ENCODE measurements at places on chromosomes 11 and 22.

DNA sequence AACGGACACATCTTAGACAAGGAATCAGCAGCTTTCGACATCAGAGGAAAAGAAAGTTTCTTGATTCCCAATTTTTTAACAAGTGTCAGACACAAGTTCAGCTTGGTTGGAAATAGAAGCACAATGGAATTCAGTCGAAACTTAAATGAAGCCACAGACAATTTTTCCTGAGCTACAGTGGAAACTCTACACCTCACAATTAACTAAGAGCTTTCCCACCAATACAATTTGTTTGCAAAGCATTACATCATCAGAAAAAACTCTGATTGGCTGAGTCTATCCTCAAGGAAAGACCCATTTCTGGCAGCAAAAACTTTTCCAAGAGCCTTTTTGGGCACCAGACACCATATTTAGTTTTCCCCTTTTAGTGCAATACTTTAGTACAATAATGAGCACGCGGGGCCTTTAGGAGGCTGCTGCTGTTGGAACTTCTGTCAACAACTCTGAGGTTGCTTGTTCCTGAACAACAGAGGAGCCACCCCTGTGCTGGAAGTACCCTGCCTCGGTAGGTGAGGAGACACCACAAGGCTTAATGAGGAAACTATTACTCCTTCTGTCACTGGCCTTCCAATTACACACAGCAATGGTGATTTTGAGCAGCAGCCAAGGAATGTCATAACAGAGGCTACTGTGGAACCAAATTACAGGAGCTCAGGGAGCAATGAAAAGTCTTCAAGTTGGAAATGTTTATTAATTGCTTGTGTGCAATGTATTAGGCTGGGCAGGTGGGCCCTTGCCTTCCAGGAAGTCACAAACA is 61.9 kb upstream of the BARX2 start:
- peak; percentile 43 for DNase-seq

- no peak for DNase-seq
Measured at GRCh38 chr11:24293964-24294363, 202.9 kb upstream of the LUZP2 start.

- DNase-seq = no peak
Measured at GRCh38 chr22:24101966-24102365, 79.3 kb upstream of the SUSD2 start.

DNA sequence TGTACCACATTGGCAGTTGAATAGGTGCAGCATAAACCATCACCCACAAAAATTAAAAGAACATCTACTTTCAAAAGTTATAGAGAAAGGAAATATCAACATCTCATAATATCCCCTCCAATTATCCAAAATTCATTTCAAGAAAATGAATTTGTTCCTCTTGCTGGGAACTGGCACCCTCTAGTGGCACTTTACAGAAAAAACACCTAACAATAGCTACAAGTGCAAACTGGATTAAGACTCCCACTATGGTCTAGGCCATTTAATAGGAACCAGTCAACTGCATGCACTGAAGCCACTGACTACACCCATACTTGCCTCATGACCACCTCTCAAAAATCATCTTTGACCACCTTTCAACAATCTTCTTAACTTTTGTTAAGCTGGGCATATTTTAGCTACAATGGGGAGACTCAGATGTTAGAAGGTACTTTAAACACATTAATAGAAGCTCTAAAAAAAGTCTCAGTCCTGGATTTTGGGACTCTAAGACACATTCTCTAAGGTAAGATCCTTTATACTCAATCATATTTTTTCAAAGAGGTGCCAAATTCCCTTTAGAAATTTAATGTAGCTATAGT is 17.3 kb downstream of the TRAF6 start:
- DNase-seq = peak; percentile 49

DNA sequence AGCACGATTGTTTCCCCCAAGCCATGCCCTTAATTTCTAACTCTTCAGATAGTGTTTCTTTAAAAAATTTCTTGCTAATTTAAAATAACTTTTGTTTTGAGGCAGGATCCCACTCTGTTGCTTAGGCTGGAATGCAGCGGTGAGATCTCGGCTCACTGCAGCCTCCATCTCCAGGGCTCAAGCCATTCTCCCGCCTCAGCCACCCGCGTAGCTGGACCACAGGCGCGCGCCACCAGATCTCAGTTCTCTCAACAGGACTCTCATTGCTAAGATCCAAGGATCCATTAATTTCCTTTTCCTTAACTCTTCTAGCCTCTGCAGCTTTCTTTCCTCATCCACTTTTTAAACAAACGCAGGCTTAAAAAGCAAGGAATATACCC is 327 bp upstream of the MED17 start:
- DNase-seq = no peak

GRCh38 chr11:16000065-16000464 is 356.3 kb downstream of the SOX6 start:
- DNase-seq = peak; percentile 89

GRCh38 chr11:8386134-8386864 is 122.6 kb upstream of the LMO1 start:
- no peak for DNase-seq

DNA sequence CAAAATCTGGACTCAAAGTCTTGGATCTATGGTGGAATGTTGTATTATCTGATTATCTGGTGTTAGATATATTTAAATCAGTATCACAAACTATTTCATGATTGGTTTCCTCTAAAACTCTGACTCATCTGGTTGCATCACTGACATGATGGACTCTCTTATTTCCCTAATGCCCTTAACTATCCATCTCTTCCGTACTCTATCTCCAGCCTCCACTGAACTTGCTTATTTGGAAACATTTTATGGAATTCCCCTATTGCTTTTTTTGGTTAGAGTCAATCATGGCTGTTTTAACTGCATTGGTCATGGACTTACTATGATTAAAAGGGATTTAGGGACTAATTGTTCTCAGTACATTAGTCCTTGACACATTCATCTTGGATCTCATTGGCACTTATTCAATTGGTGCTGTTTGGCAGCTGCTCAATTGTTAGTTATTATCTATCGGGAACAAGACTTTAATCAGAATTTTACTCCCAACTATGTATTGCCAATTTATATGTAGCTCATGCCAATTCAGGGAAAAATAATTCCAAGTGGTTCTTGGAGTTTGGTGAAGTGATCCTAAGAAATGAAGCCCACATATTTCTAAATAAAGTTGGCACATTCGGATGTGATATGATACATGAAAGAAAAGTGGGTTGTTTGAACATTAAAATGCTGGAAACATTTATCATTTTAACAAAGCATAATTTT is 942.0 kb upstream of the CCDC90B start:
- DNase-seq = no peak

- no peak for DNase-seq
Measured at GRCh38 chr22:19823902-19824211, 30.8 kb downstream of the GNB1L start.

Measured in fibroblast of upper back skin (primary cell).